Skeletal muscle cell (primary cell): ENCODE measurements at places on chromosomes 4 and X.

GRCh38 chr4:107629318-107629717, 90.7 kb downstream of the PAPSS1 start:
- no peak for DNase-seq

DNA sequence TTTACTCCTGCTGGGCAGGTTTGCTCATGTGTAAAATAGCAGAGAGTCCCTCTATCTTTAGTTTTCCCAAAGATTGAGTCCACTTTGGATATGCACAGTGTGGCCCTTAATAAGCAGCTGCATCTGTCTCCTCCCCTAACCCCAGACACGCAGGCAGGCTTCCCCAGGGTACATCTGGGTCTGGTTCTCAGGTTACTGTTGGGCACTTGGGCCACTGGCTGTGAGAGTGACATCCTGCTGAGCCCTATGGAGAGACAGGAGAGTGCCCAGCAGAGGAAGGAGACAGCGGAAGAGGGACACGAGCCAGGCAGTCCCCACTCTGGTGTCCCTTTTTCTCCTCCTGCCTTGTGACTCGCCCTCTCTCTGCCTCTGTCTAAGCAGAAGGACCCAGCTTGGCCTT, 16.0 kb downstream of the XK start:
- DNase-seq, result no peak

GRCh38 chr4:90126805-90127204, 389 bp upstream of the CCSER1 start:
- DNase-seq, result no peak

GRCh38 chr4:153166716-153167501, 37.3 kb upstream of the TRIM2 start:
- peak; percentile 50 for DNase-seq

DNA sequence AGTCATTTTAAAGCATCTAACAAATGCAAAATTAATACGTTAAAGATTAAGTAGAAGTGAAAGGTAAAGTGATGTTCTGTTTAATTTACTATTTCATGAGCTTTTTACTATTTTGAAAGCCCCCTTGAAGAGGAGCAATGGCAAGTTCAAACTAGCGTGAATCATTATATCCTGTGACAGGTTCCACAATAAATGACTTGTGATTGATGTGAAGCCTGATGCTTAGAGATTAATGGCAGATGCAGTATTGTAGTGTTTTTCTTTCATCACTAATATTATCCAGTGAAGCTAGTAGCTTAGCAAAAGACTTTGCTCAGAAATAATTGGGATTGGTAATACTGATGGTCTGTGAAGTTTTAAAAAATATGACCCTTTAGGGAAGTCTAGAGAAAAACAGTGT, 57.3 kb downstream of the STOX2 start:
- no peak for DNase-seq

DNA sequence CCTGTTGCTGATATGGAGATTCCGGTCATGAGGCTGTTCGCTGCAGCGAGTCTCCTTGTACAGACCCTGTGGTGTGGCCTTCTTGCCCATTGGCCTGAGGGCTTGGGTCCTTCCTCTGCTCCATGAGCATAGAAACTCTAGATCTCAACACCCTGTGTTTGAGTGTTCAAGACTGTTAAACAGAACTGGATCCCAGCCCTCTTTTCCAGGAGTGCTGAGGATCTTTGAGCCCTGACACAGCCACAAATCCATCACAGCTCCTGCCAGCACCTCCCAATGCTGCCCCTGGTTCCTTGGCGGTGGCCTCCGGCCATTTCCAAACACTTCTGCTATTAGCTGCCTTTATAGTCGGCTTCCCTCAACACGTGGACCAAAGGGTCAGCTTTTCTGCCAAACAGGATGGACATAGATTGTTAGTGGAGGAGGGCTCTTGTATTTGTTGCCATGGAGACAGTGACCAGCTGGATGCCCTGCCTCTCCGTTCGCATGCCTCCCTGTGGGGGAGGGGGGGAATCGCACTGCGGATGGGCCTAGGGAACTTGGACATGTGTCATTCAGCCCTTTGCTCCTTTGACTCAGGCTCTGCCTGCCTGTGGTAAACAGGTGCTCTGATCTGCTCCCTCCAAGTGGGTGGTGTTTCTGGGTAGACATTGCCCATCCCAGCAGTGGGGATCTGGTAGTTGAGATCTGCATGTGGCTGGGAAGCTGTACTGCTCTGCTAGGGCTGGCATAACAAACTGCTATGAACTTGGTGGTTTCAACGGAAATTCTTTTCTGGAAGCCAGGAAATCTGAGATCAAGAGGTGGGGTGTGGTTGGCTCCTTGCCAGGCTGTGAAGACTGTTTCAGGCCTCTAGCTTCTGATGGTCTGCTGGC, 6.9 kb upstream of the WDR1 start:
- no peak for DNase-seq

GRCh38 chr4:56531149-56531770, 25.7 kb downstream of the ARL9 start:
- DNase-seq, result no peak

DNA sequence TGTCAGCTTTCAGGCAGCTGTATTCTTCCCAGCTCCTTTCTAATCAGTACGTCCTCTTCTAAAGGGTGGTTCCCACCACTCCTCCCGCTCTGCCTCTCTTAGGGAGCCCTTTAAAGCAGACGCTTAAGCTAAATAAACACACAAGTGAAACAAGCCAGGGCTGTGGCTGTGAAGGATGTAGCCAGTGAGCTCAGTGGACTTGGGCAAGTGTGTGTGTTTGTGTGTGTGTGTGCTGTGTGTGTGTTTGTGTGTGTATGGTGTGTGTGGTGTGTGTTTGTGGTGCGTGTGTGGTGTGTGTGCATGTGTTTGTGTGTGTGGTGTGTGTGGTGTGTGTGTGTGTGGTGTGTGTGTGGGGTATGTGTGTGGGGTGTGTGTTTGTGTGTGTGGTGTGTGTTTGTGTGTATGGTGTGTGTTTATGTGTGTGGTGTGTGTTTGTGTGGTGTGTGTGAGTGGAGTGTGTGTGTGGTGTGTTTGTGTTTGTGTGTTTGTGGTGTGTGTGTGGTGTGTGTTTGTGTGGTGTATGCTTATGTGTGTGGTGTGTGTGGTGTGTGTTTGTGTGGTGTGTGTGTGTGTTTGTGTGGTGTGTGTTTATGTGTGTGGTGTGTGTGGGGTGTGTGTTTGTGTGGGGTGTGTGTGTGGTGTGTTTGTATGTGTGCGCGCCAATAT, 283.3 kb downstream of the PTTG2 start:
- no peak for DNase-seq

GRCh38 chrX:51148848-51149247, 183.8 kb upstream of the NUDT10 start:
- no peak for DNase-seq

GRCh38 chrX:1836683-1837082, 221.8 kb downstream of the ASMT start:
- DNase-seq, result no peak

DNA sequence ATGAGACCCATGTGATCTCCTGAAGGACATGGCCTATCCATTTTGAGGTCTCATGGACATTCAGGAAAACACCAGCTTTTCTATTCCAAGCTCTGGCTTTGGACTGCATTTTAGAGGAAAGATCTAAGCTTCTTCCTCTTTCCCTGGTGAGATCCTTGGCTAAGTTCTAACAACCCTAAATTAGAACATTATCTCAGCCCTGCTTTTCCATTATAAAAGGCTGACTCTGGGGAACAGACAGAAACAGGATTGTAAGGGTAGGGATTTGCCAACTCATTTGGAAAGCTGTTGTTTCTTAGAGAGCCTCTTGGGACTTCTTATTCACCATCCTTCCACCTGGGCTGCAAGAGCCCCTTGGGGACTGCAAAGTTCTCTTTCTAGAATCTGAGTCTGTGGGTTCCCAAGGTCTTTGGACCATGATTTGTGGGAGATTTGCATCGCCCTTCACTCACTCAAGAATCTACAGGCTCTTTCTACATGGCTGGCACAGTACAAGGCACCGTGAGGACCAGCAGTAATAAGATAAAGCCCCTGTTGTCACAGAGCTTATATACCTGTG, 146.9 kb downstream of the FNIP2 start:
- no peak for DNase-seq

DNA sequence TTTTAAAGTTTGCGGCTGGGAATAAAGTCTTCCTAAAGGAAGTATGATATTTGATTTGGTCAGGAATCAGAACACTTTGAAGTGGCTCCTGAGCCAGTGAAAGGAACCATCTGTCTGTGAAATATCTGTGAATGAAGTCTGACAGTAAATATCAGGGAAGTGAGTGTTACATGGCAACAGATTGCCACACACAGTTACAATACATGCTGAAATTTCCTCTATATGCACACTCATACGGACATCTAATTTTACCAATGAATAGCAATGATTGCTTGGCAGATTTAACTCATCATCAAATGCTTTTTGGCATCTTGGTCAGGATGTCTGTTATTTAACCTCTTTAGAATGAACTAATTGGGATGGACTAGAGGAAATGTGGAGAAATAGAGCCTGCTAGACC, 1023.8 kb downstream of the FAT4 start:
- no peak for DNase-seq

DNA sequence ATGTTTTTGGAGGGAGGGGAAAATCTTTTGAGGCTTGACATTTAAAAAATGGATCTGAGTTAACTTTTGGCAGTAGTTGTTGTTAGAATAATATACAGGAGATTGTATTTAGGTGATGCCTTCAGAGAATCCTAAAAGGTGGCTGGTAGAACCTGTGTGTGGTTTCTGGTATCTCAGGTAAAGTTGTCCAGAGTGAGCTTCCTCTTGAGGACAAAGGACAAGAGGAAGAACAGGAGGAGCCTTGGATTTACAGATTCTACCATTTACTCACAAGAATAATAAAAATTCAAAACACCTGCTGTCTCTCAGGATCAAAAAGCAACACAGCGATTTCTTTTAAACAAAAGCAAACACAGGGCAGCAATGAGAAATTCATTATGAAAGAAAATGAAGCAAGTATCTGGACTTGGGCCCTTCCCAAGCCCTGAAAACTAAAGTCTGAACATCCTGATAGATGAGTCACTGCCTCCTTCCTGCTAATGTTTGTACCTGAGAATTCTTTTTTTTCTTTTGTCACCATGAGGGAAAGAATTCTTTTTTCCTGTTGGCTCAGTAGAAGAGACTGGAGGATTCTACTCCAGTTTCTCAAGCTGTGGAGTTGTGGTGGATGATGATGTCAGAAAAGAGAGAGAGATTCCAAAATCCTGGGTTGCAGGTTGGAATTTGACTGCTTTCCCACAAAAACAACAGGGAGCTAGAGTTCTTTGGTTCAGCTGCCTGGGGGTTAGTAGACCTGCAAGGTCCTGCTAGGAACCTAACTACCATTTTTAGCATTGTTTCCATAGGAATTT, 31.5 kb upstream of the RAPGEF2 start:
- DNase-seq, result peak; percentile 67

- DNase-seq, result peak; percentile 87
Measured at GRCh38 chr4:77699731-77700210, 94.2 kb downstream of the CXCL13 start.

GRCh38 chr4:186666750-186667149, 56.9 kb downstream of the FAT1 start:
- no peak for DNase-seq

DNA sequence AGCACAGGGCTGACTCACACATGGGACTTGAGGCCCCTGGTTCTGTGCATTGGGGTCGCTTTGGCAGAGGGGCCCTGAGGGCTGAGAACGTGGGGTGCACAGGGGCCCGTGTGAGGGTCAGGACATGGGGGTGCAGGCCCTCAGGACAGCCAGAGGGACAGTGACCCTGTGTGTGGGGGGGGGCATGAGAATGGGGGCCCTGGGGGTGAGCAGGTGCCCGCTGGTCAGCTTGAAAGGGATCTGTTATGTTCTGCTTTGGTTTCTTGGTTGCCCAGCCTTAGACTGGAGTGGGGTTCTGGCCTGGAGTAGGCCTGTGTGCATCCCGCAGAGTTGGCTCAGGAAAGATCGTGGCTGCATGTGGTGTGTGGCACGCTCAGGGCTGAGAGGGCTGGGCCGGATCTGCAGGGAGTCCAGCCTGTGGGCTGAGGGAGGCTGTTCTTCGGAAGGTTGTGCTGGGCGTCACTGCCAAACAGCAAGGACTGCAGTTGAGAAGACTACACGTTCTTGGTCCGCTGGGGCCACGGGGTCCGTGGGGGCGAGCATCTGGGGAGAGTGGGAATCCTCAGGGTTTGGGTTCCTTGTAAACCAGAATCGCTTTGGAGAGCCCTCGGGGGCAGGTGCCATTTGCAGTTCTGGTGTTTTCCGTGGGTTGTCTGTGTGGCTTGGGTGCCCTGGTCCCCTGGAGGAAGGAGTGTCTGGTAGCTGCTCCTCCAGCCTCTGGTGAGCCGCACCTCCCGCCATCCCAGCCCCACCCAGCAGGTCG, 15.2 kb upstream of the UVSSA start:
- DNase-seq, result no peak

DNA sequence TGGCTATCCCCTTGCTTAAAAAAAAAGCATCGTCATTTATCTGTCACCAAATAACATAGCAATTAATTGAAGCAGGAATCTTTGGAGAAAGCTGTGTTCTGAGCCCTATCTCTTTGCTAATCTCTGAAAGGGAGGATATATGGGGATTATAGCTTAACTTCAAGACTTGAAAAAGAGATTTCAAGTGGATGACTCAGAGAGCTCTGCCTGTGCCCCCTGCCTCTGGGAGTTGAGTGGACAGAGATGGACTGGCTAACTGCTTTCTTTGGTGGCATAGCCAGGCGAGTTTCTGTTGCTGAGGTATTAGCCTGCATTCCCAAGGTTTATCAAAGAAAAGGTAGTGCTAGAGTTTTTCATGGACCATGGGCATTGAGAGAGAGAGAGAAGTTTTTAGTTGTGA, 91.6 kb downstream of the DDIT4L start:
- no peak for DNase-seq

DNA sequence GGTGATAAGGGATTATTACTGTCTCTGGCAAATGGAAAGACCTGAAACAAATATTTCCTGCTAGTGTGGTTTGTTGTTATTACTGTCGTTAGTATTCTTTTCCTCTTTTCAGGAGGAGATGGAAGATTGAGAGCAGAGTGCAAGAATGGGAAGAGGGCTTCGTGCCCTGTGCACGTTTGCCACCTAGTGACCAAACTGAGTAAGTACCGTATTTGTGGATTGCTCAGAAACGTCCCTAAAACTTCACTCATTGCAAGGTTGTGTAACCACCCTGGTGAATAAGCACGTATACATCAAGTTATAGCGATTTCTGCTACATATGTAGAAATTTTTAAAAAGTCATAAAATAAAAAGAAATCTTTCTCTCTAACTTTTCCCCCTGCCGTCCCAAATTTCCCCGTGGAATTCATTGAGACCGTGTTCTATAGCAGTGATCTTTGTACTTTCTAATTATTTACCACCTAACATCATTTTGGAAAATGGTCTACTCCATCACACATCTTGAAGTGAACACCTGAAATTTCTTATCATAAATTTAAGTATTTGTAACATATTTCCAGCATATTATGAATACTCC, 24.3 kb downstream of the LINC00632 start:
- no peak for DNase-seq

GRCh38 chr4:136861091-136861490, 671.2 kb downstream of the PCDH18 start:
- DNase-seq, result no peak
